HS-27A (cell line): ENCODE measurements at places on chromosomes 1 and 21.

DNA sequence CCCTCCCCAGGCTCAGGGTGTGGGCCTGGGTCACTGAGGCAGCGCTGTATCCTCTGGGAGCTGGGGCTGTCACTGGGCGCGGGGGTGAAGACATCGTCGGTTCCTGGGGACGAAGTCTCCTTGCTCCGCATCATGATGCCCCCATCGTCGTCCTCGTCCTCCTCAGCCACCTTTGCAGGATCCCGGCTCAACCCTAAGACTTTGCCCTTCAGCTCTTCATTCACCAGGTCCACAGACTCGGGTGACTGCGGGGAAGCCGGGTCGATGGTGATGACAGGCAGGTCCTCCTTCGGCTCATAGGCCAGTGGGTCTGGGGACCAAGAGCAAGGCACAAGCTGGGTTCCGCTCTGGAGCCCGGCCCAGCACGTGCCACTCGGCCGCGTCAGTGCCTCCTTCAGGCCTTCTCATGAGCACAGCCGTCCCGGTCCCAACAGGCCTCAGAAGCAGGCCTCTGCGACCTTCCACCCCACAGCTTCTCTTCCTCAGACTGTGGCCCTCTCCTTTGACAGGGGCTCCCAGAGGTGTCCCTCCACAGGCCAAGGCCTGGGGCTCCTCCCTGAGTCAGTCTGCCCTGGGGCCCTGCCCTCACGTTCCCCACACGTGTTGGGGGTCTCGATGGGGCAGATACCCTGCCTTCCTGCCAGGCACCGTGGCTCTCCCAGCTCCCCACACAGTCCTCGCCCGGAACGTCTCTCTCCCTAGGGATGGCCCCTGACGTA lies 54.4 kb downstream of the SLC9A1 start:
- DNase-seq = no peak

- no peak for DNase-seq
These were observed 192.2 kb downstream of the DYRK1A start for GRCh38 chr21:37558676-37559211.

DNA sequence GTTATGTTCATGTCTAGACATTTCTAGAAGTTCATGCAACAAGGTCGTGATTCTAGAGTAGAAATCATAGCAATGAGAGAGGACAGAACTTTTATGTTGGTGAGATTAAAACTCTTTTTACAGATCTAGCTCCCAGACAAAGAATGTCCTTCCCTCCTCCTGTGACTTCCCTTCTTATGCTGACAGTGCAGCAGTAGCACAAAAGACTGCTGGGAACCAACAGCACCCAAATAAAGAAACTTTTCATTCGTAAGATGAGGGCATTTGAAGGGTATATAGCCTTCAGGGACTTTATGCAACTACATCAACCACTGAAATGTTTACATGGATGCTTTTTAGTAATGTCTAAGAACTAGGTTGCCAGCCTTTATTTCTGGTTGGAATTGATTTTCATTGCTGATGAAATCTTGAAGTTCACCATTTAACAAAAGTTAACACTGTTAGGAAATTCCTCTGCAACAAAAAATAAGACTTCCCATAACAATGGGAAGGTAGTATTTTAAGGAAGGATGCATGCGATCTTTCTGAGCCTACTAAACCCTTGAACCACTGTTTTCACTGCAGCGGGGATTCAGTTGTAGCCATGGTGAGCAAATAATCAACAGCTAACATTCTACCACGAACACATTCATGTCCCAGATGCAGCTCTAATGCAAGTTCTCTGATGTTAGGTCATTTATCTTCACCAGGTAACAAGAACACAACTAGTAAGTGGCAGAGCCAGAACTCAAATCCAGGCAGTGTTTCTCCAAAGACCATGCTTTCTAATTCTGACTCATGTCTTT lies 672.8 kb downstream of the PTPRC start:
- DNase-seq = no peak

GRCh38 chr1:214824763-214825162 lies 221.8 kb downstream of the CENPF start:
- no peak for DNase-seq

GRCh38 chr21:42818328-42818749 lies 61.0 kb downstream of the WDR4 start:
- DNase-seq = no peak

- DNase-seq = no peak
These were observed 7.9 kb upstream of the ERICH3 start for GRCh38 chr1:74681449-74681848.

DNA sequence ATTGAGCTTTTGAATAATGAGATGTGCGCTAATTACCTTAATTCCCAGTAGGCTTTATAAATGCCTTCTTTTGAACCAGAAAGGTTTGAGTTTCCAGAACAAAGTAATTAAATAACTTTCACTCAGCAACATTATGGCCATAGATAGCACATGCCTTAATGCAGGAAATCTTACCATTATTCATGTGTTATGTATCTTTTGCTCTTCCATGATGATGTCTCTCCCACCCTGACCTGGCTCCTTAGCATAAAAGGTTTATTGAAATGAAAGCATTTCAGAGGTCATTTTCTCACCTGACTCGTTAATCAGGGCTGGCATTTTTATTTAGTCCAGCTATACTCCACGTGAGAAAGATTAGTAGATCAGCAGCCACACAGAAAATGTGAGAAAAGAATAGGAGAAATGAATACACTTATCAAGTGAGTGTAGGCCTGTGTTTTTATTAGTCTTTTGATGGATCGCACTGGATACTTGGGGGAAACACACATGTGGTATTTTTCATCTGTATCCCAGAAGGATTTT lies 180.2 kb downstream of the ATP6V1G3 start:
- DNase-seq = no peak

DNA sequence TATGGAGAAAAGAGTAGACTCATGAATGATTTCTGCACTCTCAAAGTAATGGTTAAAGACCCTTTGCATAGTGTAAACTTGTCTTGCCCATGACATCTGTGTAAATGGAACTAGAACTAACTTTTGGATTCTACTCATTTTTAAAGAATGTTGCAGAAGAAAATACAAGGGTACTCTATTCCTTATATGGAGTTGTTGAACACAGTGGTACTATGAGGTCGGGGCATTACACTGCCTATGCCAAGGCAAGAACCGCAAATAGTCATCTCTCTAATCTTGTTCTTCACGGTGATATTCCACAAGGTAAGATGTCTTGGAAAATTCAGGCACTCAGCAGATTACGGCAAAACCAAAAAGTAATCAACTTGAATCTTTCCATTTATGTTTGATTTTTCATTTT lies 19.8 kb downstream of the CCT8 start:
- no peak for DNase-seq

DNA sequence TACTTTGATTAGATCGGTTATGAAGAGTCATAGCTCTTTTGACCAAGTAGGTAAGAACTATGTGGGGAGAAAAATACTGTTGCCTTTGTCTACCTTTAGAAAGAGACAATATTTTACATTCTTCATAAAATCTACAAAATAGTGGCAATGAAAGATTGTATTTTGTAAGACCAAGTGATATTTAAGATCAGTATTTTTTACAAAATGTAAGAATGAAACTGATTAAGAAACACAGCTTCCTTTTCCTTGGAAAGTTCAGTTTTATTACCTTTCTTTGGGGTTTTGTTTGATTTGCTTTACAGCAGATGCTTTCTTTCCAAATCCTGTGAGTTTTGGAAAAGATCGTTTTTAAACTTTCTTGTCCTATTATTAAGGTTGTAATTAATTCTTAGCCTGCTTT lies 69.8 kb downstream of the SLC35A3 start:
- no peak for DNase-seq

GRCh38 chr1:13697738-13698137 lies 2.2 kb upstream of the PRDM2 start:
- DNase-seq = no peak

DNA sequence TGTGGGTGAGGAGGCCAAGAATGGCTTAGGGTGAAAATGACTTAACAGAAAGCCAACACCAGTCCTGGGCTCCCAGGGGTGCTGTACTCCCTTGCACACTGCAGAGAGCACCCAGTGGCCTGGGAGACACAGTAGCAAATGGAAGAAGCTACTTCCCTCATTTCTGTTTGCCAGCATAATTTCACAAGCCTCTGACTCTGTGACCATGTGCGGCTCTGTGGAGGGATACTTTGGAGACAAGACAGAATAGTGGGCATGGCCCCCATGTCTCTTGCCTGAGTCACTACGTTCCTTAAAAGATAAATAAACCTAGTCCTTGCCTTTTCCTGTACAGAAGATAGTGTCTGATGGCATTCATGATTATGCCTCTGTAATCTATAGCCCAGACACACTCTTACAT lies 38.1 kb downstream of the TRIM62 start:
- DNase-seq = peak; percentile 68

DNA sequence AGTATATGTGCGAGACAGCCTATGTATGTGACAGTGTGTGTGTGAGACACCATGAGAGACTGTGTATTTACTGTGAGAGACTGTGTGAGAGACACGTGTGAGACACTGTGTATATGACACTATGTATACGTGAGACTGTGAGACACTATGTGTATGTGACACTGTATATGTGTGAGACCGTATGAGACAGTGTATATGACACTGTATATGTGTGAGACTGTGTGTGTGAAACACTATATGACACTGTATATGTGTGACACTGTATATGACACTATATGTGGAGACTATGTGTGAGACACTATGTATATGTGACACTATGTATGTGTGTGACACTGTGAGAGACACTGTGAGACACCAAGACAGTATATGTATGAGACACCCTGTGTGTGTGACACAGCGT lies 52.9 kb upstream of the KDM4A start:
- no peak for DNase-seq

DNA sequence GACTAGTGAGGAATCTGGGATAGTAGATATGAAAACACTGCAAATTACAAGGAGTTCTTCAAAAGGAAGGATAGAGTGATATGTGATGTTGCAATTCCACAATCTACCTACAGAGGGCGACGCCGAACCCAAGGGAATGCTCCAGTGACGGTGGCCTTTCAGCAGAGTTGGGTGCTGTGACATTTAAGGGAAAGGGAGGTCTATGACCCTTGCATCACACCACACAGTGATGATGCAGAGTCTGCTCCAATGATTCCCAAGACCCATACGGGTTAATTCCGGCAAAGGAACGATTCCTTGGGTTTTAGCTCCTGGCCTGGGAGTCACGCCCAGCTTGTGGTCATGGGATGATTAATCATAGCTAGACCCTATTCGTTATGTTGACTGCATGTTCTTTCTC lies 123.0 kb upstream of the IGSF21 start:
- peak; percentile 4 for DNase-seq

DNA sequence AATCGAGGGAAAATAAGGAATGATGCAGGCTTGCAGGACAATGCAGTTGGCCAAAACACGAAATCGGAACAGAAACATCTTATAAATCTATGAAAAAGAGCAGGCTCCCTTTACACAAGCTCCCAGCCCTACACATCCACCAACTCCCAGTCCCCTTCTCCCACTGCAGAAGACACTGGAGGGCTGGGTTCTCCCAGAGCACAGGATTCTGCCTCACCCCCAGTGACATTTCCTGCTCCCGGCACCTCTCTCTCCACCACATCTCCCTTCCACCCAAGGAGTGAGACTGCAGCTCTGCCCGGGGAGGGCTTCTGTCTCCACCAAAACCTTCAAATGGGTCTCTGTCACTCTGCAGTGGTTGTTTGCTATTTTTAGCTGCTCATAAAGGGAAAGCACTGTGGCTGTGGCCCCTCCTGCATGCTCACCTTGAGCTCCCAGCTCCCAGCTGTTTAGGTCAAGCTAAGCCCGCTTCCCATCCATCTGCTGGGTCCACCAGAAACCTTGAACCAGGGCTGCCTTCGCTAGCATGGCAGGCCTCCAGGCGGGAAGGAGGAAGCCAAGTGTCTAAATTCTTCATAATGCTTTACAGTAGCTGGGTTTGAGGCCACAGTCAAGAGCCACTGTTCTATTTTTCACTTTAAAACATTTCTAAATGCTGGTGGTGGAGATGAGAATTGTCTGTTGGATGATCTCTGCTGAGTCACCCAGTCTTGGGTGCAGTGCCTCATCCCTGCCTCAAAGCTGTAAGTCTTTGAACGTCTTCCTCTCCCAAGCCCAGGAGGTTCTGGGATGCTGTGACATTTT lies 3.3 kb upstream of the C2CD2 start:
- no peak for DNase-seq

GRCh38 chr1:117146575-117147340 lies 25.2 kb upstream of the TRIM45 start:
- DNase-seq = peak; percentile 91

- DNase-seq = peak; percentile 64
These were observed 52.0 kb downstream of the LAMC2 start for GRCh38 chr1:183238071-183238470.

GRCh38 chr1:202162418-202163280 lies 2.2 kb upstream of the PTPN7 start:
- DNase-seq = no peak

- no peak for DNase-seq
These were observed 17.9 kb upstream of the DYRK1A start for GRCh38 chr21:37348664-37349063.

DNA sequence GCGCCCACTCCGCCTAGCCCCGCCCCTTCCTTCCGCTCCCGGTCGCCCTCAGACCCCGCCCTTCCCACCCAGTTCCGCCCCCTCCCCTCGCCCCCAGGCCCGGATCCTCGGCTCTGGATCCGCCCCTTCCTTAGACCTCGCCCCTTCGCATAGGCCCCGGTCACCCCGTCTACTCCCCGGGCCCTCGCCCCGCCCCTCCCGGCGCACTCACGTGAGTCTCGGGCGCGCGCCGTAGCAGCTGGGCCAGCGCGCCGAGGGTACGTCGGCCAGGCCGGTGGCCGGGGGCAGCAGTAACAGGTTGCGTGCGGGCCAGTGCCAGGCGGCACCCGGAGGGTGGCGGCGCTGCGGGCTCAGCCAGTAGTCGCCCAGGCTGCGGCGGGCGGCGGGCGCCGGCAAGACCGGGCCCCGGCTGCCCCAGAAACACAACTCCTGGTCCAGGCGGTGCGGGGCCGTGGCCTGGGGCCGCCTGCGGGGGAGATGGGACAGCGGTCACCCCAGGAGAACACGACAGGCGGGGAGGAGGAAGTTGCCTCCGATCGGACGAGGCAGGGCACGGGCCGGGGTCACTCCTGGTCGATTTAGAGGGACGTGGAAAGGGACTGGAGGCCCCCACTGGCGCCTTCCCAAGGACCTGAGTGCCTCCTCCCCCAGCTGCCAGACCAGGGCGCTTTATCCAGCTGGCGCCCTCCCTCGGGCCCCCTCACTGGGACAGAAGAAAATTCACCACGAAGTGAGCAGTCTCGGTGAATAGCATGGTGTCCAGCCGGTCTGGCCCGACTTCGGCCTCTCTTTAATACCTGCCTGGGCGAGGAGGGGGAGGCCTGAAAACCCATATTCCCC lies 10.7 kb downstream of the FAM229A start:
- peak; percentile 83 for DNase-seq

DNA sequence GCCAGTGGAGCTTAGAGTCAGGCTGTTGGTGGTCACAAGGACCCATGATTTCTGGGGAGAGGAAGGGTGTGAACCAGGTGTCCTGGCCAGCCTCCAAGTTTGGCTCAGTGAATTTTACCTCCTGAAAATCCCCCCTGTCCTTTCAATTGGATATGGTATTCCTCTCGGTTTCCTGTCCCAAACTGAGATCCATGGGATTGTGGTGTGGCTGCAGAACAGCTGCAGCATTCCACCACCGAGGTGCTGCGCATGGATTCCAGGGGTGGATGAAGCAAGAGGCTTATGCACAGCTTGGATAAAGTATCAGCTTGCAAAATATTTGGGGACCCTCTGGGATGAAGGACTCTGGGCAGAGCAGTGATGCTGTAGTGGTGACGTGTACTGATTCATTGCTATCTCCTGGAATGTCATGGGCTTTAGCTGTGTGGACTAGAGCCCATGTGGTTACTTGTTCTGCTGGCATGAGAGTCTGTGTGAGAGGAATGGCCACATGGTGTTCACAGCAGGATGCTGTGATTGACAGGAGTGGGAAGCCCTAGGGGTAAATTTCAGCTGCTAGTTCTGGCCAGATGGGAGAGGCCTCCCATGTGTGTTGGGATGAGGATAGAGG lies 148.7 kb upstream of the SPAG17 start:
- no peak for DNase-seq

- DNase-seq = no peak
These were observed 236.9 kb downstream of the RERE start for GRCh38 chr1:8580566-8580965.
